Stimulated activated CD4-positive, alpha-beta T cell treated with anti-CD3 and anti-CD28 coated beads, TNF-alpha, amount 100 ng/mL, for 1 hour (primary cell): ENCODE measurements at places on chromosomes 6 and 20.

GRCh38 chr20:23926526-23926880 is 47.0 kb upstream of the CST5 start:
- no peak for DNase-seq

DNA sequence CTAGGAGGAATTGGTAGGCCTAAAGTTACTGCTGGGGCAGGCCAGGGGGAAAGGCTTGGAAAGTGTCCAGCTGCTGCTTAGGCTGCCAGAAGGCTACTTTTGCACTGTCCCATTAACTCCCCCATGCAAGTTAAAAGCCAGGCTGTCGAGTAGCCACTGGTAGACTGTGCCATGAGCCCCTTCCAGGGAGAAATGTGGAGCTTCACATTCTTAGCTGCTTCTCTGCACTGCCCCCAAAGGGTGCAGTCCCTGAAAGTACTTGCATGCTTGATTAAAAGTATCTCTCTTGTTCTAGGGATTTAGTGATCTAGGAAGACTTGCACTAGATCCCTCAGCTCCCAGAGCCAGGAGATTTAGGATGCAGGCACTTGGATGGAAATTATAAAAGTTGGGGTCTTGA is 57.3 kb downstream of the CDC5L start:
- no peak for DNase-seq

- no peak for DNase-seq
Measured at GRCh38 chr20:53447316-53447715, 146.3 kb downstream of the ZNF217 start.

DNA sequence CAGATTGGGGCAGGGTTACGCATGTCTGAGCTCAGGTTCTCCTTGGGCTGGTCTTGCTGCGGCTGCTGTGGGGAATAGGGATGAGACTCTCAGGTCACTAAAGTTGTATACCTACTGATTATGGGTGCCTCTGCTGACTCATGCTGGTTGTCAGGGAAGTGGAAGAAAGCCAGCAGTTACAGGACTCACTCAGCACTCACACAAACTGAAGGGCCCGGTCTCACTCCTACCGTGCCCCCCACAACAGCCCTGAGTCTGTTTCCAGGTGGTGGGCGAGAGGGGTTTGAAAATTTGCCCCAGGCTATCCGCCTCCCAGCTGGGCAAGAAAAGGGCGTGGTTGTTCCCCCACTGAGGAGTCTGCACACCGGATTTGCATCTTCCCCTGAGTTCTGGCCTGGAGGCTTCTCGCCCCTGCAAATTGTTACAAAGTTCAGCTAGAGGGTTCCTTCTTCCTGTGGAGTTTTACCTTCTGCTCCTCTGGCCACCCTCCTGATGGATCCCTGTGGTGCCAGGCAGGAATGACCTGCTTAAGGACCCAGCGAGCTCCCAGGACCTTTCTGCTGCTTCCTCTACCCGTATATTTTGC is 659.2 kb downstream of the HDGFL1 start:
- no peak for DNase-seq

- no peak for DNase-seq
Measured at GRCh38 chr20:34720266-34720665, 16.1 kb downstream of the TP53INP2 start.

GRCh38 chr6:26312501-26313397 is 52.2 kb upstream of the BTN3A2 start:
- DNase-seq, result peak; percentile 72

DNA sequence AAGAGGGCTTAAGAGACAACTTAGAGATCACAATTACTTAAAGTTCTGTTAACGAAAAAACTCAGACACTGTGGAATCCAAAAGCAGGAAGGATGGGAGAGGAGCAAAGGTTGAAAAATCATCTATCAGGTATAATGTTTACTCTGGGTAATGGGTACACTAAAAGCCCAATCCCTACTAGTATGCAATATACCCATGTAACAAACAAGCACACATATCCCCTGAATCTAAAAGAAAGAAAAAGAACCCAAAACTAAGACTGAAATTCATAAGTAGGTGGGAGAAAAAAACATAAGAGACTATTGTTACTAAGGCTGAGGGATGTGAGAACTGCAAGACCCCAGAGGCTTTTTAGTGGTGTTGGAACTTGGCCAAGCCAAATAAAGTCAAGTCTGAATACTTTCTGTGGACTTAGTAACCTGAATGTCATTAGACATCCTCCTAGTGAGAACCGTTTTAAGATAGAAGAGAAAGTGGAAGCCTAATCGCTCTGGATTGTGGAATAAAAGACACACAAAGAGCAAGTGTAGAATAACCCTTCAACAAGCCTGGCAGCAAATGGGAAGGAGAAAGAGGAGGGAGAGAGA is 189.4 kb upstream of the RNF217 start:
- no peak for DNase-seq
